ENCODE measurements at places on chromosomes 11 and 22.

GRCh38 chr11:76209375-76209972 is 3.2 kb upstream of the WNT11 start:
- no peak for DNase-seq

DNA sequence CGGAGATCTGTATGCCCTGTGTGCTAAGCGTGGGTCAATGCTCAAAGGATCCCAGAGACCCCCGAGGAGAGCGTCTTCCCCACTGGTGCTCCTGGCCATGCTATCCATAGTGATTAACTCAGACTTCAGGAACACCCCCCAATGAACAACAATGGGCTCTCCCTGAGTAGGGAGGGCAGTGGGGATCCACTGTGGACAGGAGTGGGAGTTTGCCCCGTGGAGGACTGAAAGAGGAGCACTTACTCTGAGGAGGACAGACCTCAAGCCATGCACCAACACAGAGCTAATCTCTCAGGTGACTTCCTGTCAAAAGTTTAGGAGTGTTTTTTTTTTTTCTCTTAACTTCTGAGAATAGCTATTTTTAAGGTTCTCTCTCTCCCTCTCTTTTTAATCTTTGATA is 24.4 kb downstream of the SLC1A2 start:
- DNase-seq: no peak

DNA sequence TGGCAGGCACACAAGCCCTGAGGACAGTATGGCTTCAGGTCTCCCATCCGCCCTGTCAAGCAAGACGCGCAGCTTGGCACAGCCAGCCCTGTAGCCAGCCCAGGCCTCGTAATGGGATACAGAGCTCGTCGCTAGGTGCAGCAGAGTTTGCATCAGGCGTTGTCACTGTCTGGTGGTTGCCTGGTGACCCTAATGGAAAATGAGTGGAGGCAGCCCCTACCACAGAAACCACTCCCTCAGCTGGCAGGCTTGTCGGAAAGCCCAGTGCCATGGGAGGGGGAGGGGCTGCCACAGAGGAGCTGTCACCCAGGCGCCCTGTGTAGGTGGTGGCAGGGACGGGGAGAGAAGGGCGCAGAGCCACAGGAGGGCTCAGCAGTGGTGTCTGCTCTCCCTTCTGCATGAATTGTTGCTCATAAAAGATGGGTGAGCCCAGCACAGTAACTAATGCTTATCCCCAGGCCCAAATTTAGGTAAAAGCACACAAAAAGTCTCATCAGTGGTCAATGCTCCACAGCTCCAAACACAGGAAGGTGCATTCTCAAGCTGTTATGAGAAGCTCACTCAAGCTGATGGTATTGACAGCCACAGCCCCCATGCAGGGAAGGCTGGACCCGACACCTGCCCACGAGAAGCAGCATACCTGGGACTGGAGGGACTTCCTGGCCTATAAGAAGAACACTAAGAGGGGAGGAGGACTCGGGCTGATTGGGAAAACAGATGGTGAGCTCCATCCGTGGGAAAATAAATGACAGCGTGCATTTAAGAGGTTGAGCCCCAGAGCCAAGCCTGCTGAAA is 164.6 kb downstream of the ETS1 start:
- peak; percentile 32 for DNase-seq

DNA sequence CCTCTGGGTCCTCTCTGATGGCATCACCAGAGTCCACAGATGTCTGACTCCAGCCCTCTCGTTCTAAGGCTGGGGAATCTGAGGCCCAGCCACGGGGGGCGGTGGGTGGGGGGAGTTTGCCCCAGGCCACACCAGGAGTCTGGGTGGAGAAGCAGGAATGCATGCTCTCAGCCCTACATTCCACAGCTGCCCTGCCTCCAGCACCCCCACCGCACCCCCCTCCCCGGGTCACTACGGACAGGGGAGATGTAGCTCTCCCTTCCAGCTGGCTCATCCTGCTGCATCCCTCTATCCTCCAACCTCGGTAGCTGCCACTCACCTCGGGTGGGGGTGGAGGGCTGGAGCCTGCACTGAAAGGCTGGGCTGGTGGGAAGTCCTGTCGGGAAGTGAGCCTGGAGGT is 2.3 kb upstream of the PVALB start:
- no peak for DNase-seq

DNA sequence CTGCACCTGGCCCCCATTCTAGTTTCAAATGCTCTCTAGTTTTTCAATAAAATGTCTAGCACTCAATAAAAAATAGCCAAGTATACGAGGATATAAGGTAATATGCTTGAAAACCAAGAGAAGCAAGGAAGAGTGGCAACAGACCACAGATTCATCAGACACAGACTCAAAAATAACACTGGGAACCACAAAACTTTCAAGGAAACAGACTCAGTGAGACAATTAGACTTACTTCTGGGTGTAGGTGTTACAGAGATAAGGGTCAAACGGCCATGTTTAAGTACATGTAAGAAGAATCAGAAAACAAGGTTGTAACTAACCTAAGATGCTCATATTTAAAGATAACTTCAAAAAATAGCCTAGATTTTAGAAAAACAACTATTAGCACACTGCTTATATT is 67.0 kb downstream of the TRMU start:
- DNase-seq: no peak

- no peak for DNase-seq
Observed at GRCh38 chr11:6747097-6747668, 24.6 kb downstream of the OR2AG2 start.

DNA sequence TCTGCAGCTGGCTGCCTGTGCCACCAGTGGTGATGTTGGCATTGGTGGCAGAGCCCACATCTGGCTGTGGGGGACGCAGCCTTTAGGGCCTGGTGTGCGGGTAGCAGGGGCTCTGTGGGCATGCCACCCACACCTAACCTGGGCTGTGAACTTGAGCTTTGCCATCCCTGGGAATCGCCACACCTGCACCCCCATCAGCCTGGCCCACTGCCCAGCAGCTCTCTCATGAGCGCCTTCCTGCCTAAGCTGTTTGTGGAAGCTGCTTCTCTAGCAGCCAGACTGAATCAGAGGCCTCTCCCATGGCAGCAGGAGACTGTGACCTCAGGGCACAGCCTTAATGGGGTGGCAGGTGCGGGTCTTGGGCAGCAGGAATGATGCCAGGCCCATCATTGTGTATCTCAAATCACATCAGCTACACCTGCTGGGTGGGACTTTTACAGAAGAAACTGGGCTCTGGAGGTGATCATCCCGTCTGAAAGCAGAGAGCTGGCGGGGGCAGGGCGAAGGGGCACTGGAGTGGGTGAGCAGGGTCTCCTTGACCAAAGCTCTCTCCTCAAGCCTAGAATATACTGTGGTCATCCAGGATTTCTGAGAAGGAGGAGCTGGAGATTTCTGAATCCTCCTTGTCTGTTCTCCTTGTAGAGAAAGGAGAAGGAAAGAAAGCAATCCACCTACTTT is 17.8 kb upstream of the CARS1 start:
- DNase-seq: no peak

GRCh38 chr11:68840661-68841653 is 759 bp downstream of the CPT1A start:
- peak; percentile 65 for DNase-seq

DNA sequence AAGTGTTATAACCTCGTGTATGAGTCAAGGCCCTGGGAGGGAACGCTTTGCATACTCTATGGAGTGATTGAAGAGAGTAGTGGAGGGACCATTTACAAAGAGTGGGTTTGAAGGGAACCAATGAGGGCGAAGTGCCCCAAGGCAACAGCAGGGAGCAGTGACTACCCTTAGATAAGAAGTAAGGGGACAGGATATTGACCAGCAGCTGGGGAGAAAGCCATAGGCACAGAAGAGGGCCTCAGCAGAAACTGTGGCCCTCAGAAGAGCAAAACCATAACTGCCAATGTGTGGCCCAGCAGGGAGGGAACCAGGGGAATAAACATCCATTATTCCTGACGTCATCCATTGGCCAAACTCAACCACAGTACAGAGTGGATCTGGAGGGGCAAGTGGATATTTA is 24.7 kb downstream of the PARVA start:
- DNase-seq: no peak

DNA sequence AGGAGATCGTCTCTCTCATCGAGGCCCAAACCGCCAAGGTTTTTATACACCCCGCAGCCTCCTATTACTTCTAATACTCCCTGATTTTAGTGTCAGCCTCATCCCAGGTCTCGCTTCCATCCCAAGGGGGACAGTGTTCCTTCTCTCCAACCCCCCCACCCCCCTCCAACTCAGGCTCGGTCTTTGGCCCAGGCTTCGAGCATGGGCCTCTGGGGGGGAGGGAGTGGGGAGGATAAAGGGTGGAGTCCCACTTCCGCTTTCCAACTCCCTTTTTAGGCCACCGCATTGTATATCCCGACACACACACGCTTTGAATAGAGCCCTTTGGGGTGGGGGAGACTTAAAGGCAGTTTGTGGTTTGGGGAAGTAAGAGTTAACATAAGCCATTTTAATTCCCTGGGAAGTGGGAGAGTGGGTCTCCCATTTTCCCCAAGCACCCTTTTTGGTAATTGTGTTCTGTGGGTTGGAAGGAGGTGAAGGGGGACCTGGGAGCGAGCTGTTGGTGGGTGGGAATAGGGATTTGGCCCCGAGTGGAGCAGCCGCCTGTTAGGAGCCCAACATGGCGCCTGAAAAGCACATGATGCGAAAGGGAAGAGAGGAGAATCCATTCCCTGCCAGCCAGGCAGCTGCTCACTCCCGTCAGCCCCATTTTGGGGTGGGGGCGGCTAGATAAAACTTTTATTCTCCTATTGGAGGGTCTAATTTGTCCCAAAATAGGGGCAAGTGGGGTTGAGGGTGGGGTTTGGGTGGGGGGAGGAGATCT is 844 bp downstream of the PCF11 start:
- DNase-seq: peak; percentile 57

GRCh38 chr11:15278128-15278527 is 163.4 kb downstream of the INSC start:
- peak; percentile 13 for DNase-seq

- DNase-seq: peak; percentile 25
Observed at GRCh38 chr22:29083933-29084591, 11.2 kb downstream of the KREMEN1 start.

- DNase-seq: no peak
Observed at GRCh38 chr11:5275369-5276110, 5.8 kb upstream of the HBE1 start.

DNA sequence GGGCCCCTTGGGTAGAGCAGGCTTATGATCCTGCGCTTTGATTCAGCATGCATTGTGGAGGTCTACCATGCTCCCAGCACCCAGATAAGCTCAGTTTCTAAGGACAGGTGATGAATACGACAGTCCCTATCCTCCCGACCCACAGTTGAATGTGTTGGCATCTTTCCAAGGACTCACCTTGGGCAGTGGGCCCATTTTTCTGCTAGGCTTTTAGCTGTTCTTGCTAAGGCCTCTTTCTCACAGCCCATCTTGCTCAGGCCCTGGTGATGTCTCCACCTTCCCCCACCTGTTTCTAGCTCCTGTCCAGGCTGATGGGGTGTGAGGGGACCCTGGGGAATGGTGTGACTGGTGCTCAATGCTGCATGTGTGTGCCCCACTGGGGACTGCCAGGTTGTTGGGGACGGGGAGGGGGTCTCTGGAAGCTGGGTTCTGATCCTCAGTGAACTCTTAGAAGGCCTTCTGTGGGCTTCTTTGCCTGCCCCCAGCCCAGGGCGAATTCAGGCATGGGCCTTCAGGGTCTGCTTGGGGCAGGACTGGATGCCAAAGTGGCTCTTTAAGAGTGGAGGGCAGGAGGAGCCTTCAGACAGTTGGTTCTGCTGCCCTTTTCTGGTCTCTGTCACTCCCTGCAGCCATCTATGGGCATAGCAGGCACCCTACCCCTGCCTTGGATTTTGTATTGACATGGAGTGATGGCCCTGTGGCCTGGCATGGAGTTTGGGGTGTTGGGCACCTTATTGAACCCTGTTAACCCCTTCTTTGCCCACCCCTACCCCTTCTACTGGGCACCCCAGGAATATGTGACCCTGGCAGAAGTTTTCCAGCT is 33.1 kb downstream of the PHLDB1 start:
- no peak for DNase-seq

GRCh38 chr11:117226388-117227385 is 5.2 kb downstream of the PCSK7 start:
- DNase-seq: peak; percentile 68

DNA sequence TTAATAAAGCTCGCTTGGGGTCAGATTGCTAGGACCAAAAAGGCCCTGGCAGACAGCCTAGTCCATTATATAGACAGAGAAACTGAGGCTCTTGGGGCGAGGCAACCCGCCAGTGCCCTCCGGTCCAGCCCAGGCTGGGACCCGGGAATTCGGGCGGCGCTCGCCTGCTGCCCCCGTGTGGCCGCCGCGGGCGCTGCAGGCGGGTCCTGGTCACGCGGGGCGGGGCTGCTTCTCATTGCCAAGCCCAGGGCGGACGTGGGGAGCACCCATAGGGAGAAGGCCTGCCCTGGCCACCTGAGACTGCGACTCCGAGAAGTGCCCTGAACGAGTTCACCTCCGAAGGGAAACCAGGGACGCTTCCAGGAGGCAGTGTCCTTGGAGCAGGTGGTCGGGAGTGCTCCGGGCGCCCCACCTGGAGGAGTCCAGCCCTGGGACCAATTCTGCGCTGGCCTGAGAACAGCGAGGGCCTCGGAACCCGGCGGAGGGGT is 36.0 kb upstream of the CSNK1E start:
- DNase-seq: peak; percentile 67

- peak; percentile 43 for DNase-seq
Observed at GRCh38 chr11:43573233-43573632, 107.3 kb upstream of the HSD17B12 start.

DNA sequence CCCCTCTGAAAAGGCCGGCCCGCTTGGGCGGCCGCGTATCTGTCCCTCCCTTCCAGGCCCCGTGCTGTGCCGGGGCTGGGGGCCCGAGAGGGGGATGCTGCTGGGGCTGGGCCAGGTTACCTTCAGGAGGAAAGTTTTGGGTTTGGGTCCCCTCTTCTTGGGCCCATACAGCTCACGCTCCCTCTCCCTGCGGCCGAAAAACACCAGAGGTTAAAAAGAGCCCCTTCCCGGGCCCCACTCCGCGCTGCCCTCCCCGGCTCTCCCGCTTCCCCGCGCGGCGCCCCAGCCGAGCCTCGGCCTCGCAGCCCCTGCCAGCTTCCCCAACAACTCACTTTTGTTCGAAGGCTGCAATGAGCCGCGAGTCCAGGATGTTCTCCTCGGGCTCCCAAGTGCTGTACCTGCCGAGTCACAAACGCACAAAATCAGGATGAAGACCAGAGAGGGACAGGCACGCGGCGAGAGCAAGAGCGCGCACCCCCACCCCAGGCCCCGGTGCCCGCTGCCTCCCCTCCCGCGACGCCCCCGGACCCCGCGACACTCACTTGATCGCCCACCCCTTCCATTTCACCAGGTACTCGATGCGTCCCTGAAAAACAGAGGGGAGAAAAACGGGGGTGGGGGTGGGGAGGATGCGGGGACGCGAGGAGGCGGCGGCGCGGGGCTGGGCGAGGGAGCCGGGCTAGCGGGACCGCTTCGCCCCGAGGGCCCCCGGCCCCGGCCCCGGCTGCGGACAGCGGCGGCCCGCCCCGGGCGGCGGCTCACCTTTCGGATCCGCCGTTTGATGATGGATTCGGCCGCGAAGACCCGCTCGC is 450 bp downstream of the CBX6 start:
- DNase-seq: no peak

Data from Daoy (cell line).